Body of pancreas (tissue), 4 donors: ENCODE measurements at places on chromosomes 1 and 21. TPM values are rescaled to one million over a fixed set of nuclear protein-coding genes. Genes with fewer than 3 reads are reported as not detected.

Gene AMY1B
- not detected for total RNA-seq

Gene SVBP
- total RNA-seq = 12.2 TPM

DNA sequence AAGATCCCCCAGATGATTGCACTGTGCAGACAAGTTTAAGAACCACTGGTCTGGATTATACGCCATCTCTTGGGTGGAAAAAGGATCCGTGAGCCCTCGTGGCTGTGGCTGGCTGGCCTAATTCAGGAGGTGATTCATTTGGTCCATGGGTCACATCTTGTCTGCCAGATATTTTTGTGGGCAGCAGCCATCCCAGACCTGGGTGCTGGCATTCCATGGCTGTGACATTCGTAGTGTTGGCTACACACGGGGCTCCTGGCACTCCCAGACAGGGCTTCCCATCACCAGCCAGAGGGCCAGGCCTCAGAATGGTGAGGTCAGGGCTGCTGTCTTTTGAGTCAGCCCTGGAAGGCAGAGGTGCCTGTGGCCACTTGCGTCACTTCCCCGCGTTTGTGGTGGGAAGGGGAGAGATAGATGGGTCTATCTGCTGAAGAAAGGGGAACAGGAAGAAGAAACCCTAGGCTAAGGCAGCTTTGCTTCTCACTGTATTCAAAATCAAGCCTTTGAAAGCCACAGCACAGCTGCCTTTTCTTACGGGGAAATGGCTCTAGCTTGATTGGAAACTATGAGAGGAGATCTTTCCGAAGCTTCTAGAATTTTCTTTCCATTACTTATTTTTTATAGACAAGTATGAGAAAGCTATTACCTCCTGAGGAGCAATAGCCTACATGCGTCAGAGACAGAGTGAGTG is 32.4 kb downstream of the EIF2D start:
- peak; percentile 34 for DNase-seq

GRCh38 chr1:184075055-184076029 is 23.8 kb downstream of the TSEN15 start:
- no peak for DNase-seq

- DNase-seq = no peak
Measured at GRCh38 chr1:204065174-204065985, 7.5 kb upstream of the SOX13 start.
